HS-5 (cell line): ENCODE measurements at places on chromosomes 7 and 10.

GRCh38 chr7:139702811-139703486 is 74.8 kb downstream of the HIPK2 start:
- no peak for DNase-seq

- DNase-seq: peak; percentile 42
Measured at GRCh38 chr10:32346551-32347362, at the start of gene EPC1. EPC1 (minus strand) TSS chr10:32347158; CDS start chr10:32346915, 243 bp downstream.

- no peak for DNase-seq
Measured at GRCh38 chr10:111548084-111548726, 471.4 kb downstream of the ADRA2A start.

DNA sequence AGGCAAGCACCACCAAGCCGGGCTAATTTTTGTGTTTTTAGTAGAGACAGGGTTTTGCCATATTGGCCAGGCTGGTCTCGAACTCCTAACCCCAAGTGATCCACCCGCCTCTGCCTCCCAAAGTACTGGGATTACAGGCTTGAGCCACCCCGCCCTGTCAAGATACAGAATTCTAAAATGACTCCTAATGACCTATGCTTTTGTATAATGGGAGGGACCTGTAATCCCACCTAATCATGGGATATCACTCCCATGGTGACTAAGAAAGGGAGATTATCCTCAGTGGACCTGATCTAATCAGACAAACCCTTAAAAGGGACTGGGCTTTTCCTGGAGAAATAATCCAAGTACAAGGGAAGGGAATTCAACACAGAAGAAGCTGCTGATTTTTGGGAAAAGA is 28.8 kb downstream of the SAMD8 start:
- no peak for DNase-seq

GRCh38 chr10:112988839-112989406 is 38.9 kb downstream of the TCF7L2 start:
- DNase-seq: no peak

DNA sequence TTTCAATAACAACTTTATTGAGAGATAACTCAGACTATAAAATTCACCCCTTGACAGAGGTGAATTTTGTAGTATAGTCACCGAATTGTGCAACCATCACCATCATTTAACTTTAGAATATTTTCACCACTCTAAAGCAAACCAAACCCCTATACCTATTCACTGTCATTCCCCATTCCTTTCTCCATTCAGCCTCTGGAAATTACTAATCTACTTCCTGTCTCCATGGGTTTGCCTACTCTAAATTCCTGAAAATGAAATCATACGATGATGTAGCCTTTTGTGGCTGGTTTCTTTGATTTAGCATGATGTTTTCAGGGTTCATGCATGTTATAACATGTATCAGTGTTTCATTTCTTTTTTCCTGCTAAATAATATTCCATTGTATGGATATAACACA is 15.6 kb upstream of the LMTK2 start:
- peak; percentile 11 for DNase-seq

DNA sequence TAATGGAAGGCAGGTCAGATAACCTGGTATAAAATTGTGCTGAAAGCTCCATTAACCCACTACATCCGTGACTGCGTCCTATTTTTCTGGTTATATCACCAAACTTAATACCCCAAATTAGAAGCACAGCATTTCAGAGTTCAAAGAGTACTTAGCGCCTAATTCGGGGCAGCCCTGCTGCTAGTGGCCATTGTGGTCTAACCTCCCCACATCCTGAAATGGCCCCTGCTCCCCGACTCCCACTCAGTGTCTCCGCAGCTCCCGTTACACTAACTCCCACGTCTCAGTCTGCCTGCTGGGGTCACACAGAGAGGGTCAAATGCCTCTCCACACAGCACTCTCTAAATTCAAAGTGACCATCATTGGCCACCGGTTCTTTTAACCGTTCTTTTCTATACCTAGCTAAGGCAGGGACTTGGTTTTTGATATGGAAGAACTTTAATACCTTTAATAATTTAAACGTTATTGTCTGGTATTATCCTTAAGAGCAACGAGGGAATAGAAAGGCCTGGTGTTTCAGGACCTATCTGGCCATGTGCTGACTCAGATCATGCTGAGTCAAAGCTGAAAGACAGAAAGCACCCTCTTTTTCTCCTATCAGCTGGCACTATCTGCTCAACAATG is 117.1 kb downstream of the KMT2E start:
- DNase-seq: no peak

DNA sequence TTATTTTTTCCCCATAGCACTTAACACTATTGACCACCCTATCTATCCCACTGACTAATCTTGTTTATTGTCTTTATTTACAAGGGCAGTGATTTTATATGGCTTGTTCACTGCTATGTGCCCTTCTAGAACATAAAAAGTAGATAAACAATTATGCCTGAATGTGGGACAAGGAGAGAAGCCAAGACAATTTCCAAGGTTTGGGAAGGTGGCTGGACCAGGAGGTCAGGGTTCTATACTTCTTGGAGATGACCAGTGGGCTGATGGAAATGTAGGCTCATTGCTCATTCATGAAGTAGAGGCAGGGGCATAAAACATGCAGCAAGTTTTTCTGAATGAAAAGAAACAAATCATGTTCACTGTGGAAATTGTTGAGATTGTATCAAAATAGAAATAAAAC is 11.5 kb downstream of the IGFBP3 start:
- DNase-seq: no peak

GRCh38 chr10:113329121-113329596 is 223.7 kb upstream of the HABP2 start:
- peak; percentile 68 for DNase-seq

GRCh38 chr10:15146366-15146765 is 22.1 kb downstream of the NMT2 start:
- DNase-seq: no peak

GRCh38 chr7:136009488-136010079 is 32.4 kb upstream of the MTPN start:
- peak; percentile 11 for DNase-seq

- no peak for DNase-seq
Measured at GRCh38 chr10:77978360-77978759, 51.0 kb downstream of the POLR3A start.

GRCh38 chr7:8161364-8161828 is 100.6 kb downstream of the ICA1 start:
- no peak for DNase-seq

- DNase-seq: no peak
Measured at GRCh38 chr10:105259201-105259600, 618.1 kb downstream of the SORCS3 start.

- DNase-seq: no peak
Measured at GRCh38 chr7:36275735-36276284, 113.9 kb upstream of the ANLN start.

- DNase-seq: no peak
Measured at GRCh38 chr7:1948887-1949680, 279.0 kb downstream of the ELFN1 start.

- no peak for DNase-seq
Measured at GRCh38 chr10:86486856-86487255, 34.7 kb downstream of the WAPL start.

- DNase-seq: no peak
Measured at GRCh38 chr10:78859769-78860168, 209.0 kb upstream of the ZMIZ1 start.

DNA sequence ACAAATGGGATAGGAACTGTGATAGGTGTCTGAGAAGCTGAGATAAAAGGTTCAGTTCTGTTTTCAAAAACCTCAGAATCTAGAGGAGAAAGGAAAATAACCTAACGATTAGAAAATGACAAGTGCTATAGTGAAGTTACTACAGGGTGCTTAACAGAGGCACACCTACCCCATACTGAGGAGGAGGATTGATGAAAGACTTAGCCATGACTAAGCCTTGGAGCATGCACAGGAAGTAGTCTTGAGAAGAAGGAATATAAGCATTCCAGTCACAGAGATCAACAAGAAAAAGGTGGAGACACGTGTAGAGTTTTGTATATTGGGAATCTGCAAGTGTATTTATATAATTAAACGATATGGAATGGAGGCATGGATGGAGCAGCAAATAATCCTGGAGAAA is 1225.5 kb upstream of the CELF2 start:
- DNase-seq: peak; percentile 5
